Nephron progenitor cell (in vitro differentiated cells): ENCODE measurements at places on chromosomes 11 and 22.
A peak's percentile ranks its signal among the peaks of the same experiment; 100 is the strongest.

DNA sequence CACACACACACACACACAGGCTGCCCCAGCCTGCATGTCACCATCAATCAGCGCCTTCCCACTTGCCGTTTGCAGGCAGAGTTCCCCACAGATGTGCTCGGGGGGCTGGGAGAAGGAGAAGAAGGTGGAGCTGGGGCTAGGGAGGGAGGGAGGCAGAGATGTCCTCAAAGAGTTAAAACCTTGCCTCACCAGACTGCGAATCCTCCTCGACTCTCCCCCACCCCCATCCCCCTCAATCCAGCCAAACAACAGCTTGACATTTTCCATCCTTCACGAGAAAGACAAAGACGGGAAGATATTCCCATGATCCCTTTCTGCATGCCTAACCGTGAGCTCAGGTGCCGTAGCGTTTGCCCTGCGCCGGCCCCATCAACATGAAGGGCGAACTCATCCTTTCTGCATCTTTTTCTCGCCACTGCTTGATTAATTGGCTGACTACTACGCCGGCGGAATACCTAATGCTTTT lies 365.5 kb downstream of the MIAT start:
- DNase-seq: no peak

GRCh38 chr11:88357323-88358039 lies 19.9 kb upstream of the CTSC start:
- DNase-seq: no peak

GRCh38 chr11:27129686-27130085 lies 89.1 kb downstream of the BBOX1 start:
- DNase-seq: no peak

- DNase-seq: no peak
Observed at GRCh38 chr22:49619301-49619700, 208.4 kb downstream of the BRD1 start.

- no peak for DNase-seq
Observed at GRCh38 chr11:796565-797295, 1.4 kb downstream of the SLC25A22 start.

- DNase-seq: no peak
Observed at GRCh38 chr11:77101043-77101537, 1.6 kb upstream of the OMP start.

DNA sequence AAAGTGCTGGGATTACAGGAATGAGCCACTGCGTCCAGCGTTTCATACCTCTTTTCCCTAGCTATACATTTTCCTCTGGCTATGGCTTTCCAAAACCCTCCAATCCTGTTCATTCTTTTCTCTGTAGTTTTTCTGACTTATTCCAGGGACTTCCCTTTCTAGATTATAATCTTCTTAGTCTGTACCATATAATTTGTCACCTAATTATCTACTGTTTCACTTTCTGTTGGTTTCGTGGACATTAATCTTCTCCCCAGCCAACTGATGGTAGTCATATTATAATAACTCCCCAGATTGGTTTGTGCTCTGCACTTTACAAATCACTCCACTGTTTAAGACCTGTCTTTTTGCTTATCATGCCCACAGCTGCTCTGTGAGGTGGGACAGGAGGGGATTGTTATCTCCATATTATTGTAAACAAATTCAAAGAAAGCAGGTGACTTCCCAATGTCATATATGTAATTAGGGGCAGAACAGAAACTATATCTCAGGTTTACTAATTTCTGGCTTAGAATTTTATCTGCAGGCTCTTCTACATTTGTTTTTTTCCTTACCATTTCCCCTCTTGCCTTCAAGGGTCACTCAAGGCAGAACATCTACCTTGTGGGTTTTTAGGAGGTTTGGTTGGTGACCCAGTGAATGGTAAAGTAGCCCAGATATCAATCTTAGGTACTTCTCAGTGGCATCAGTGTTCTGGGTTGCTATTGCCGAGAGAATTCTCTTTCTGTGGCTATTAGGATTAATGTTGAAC lies 23.9 kb downstream of the STIM1 start:
- no peak for DNase-seq

- peak; percentile 76 for DNase-seq
Observed at GRCh38 chr11:19938169-19938856, 222.0 kb downstream of the DBX1 start.

DNA sequence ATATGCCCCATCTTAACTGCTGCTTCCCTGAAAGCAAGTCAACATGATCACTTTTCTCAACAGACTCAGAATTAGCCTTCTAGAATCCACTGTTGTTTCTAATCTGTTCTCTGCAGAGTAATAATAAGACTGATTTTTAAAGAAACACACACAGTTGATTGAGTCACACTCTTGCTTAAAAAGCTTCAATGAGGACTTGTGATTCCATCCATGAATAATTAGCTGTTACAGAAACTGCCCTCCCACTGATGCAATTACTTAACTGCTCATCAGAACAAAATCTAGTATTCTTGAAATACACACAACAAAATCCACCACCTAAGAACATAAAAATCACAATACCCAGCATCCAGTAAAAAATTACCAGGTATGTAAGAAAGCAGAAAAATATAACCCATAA lies 100.5 kb upstream of the TIMP3 start:
- no peak for DNase-seq

DNA sequence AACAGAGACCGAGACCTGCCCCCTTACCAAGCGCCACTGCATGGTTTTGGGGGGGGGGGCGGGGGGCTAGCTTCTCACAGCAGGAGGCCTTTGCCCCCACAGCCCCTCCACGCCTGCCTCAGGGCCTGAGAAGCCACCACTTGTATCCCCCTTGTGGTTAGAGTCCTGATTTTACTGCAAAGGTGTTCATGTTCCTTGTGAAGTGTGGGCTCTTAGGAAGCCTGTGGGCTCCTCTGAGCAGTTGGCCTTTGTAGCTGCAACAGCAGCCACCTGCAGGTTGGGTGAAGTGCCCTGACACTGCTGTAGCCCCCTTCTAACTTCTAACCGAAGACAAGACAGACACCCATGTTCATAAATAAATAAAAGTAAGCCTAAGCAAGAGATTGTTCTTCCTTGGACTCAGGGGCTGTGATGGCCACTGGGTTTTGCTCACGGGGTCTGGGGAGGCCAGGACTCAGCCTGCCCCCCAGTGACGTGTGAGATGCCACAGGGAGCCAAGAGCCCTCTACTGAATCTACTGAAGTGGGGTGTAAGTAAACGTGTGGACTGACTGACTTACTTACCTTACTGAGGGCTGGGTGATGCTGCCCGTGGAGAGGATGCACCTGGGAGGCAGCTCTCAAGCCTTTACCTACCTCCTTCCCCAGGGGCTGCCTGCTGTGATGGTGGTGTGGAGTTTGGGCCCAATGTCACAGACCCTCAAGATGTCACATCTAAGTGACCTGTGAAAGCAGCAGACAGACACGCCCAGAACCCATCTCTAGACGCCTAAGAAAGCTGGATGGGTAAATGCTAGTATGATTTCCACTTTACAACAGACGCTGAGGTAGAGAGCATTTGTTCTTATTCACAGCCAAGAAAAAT lies 25.8 kb downstream of the USP35 start:
- DNase-seq: no peak

DNA sequence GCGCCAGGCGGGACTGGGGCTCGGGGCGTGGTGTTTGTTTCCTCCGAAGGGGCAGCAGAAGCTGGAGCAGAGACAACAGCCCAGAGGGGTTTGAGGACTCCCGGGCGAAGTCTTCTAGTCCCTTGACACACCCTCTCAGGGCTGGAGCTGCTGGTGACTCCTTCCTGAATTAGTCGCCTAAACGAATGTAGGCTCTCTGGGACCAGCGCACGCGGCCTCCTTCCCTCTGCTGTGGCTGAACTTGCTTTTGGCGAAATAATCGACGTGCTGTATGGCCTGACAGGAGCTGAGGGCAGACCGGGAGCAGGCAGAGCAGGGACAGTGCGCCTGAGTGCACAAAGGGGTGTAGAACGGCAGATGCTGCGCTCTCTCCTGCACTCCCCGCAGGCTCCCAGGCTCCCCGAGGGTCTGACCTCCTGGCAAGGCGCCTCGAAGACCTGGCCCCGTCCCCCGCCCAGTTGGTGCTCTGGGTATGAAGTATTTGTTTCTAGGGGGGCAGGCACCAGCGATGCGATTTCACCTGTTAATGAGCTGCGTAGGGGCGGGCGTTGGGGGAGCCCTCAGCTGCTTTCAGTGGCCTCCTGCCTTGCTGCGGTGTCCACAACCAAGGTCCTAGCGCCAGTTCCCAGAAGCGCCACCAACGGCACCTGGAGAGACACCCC lies 5.3 kb downstream of the SLC17A6 start:
- peak; percentile 36 for DNase-seq

DNA sequence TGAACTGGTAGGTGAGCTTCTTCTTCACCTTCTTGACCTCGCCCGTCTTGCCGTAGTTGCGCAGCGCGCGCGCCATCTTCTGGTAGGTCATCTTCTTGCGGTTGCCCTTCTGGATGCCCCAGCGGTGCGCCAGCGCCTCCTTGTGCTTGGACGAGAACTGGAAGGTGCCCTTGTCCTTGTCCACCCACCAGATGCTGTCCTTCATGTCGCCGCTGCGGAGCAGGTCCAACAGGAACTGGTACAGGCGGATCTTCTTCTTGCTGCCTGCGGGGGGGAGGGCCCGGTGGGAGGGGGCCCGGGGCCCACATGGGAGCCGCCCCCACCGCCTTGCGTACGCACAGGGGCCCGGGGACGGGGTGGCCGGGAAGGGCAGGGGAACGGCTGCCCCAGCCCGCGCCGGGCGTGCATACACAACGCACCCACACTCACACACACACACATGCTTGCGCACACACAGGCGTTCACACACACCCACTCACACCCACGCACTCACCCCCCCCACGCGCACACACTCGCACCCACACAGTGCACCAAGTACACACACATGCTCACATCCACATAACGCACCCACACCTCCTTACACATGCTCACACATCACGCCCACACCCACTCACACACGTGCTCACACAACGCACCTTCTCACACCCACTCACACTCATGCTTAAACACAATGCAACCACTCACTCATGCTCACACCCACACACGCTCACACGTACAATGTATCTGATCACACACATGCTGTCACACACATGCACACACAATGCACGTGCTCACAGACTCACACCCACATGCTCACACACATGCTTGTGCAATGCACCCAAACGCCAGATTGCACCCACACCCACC lies 3.0 kb upstream of the MYBPC3 start:
- peak; percentile 97 for DNase-seq
